Endothelial cell of umbilical vein (primary cell): ENCODE measurements at places on chromosomes 16 and 17.

DNA sequence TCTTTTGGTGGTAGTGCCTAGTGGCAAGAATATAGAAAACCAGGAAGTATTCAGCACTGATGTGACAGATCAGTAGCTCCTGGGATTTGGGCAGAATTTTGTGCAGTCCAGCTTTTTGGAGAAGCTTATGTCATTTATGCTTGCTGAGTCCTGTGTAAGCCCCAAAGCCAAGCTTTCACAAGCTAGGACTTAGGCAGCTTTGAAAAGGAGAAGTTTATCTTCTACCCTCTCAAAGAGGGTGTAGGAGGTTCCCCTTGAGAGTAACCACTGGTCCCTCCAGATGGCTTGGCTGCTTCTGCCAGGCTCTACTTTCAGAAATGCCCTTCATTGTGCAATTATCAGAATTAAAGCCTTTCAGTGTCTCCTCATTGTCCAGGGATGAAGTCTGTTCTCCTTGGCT is 78.8 kb downstream of the CES1 start:
- DNase-seq = no peak

- no peak for DNase-seq
These were observed 9.6 kb downstream of the GALK1 start for GRCh38 chr17:75755205-75755901.

GRCh38 chr17:13027246-13027645 is 9.4 kb upstream of the ELAC2 start:
- no peak for DNase-seq

DNA sequence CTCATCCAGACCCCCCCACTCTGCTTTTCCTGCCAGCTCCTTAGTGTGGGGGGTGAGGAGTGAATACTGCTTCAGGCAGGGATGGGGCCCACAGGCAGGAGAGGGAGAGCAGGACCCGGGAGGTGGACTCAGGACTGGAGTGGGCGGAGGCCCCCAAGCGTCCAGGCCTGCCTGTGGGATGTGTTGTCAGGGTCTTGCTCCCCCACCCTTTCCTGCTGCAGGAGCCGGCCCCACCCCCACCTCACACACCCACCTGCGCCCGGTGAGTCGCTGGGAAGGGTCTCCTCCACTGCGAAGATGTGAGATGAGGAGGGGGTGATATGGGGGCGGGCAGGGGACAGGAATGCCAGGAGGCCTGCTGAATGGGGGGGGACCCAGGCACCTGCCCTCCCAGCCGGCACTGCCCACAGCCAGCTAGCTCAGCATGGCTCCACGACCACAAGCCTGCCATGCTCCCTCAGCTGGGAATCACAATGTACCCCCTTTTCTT is 1.1 kb downstream of the FAM171A2 start:
- DNase-seq = peak; percentile 14

DNA sequence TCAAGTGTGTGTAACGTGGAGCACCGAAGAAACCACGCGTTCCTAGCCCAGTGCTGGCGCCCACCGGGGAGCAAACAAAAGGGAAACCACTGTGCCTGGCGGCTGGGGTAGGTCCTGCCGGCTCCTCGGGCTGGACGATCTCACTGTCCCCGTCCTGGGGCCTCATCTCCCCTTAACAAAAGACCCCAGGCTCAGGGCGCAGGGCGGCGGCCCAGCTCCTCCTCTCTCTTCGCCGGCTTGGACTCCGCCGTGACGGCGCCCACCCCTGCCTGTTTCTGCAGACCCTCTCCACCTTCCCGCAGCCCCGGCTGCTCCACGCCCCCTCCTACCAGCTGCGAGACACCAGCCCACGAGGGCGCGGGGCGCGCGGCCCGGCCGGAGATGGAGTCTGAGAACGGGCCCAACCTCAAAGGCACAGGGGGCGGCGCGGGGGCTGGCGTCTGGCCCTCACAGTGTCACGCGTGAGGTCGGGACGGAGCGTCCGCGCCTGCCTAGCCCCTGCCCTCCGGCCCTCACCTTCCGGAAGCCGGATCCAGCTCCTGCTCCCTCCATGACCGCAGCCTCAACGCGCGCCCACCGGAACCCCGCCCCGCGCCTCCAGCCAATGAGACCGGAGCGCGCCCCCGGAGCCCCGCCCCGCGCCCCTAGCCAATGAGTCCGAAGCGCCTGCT is at the start of gene CENPX:
Gene CENPX, minus strand, starts transcription at position 569 of the 671 bp plus-strand sequence. Its CDS starts 17 bp downstream, at position 552.
- DNase-seq = no peak

GRCh38 chr17:39222151-39222550 is 3.6 kb downstream of the STAC2 start:
- DNase-seq = no peak

GRCh38 chr16:73063854-73064211 is 15.9 kb upstream of the ZFHX3 start:
- no peak for DNase-seq

DNA sequence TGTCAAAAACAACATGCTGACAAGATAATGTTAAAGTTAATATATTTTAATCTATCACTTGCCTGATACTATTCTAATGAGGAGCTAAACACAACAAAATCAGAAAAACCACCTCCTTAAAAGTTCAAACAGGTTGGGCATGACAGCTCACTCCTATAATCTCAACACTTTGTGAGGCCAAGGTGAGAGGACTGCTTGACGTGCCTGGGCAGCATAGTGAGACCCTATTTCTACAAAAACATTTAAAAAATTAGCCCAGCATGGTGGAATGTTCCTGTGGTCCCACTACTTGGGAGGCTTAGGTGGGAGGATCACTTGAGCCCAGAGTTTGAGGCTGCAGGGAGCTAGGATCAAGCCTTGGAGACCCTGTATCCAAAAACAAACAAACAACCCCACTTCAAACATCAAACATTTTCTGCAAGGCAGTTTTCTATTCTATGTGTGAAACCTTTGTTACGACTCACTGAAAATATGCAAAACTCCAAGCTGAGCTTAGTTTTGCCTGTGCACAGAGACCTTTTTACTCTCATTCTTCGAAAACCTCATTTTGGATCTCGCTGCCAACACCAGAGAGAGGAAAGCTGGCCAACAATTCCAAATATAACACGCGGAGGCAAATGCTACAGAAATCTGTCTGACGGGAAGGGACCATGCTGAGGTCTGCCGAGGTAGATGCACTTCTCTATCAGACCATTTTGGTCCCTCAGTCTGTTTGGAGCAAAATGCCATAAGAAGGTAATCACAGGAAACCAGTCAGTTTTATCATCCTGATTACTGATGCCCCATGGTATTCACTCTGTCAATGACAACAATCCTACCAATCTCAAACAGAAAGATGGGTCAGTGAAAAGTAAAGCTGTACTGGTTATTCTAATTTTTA is 6.2 kb downstream of the PHF12 start:
- DNase-seq = no peak

- peak; percentile 64 for DNase-seq
These were observed 15.3 kb upstream of the TXNDC11 start for GRCh38 chr16:11757671-11758545.

GRCh38 chr16:31458073-31458843 is 1.0 kb upstream of the ARMC5 start:
- peak; percentile 57 for DNase-seq

DNA sequence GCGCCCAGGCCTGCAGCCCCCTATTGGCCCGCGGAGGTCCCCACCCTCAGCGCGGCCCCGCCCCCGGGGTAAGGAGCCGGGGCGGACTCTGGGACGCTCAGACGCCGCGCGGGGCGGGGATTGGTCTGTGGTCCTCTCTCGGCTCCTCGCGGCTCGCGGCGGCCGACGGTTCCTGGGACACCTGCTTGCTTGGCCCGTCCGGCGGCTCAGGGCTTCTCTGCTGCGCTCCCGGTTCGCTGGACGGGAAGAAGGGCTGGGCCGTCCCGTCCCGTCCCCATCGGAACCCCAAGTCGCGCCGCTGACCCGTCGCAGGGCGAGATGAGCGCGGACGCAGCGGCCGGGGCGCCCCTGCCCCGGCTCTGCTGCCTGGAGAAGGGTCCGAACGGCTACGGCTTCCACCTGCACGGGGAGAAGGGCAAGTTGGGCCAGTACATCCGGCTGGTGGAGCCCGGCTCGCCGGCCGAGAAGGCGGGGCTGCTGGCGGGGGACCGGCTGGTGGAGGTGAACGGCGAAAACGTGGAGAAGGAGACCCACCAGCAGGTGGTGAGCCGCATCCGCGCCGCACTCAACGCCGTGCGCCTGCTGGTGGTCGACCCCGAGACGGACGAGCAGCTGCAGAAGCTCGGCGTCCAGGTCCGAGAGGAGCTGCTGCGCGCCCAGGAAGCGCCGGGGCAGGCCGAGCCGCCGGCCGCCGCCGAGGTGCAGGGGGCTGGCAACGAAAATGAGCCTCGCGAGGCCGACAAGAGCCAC is at the start of gene NHERF1:
Gene NHERF1, plus strand, starts transcription at position 100 of the 750 bp plus-strand sequence. Its CDS starts 219 bp downstream, at position 319.
- no peak for DNase-seq

DNA sequence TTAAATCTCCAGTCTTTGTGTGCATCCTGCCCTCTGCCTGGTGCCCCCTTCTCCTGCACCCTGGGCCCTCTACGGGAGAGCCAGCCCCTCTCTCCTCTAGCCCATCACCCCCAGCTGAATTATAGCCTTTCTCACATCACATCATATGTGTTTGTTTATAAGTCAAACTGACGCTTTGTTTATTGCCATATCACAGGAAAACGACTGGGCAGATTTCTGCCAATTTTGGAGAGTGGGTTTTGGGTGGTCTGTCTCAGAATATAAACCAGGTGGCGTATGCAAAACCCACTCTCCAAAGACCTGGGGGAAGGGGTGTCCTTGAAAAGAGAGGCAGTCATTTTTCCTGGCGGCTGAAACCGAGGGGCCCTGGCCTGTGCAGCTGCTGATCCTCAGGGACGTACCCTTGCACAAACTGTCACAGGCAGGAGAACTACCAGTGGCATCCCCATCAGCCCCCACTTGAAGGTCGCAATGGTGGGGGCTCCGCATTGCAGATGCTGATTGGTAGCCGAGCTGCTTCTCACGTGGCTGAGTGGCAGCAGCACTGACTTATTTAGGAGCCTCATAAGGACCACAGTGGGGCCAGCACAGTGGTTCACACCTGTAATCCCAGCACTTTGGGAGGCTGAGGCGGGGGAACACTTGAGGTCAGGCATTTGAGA is 34.8 kb upstream of the CDC42EP4 start:
- no peak for DNase-seq

DNA sequence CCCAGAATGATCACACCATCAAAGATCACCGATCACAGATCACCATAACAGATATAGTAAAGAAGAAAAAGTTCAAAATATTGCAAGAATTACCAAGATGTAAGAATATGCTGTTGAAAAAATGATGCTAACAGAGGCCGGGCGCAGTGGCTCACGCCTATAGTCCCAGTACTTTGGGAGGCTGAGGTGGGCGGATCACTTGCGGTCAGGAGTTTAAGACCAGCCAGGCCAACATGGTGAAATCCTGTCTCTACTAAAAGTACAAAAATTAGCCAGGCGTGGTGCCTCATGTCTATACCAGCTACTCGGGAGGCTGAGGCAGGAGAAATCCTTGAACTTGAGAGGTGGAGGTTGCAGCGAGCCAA is 53.2 kb downstream of the CPPED1 start:
- DNase-seq = no peak

- DNase-seq = no peak
These were observed 32.2 kb downstream of the MARCHF10 start for GRCh38 chr17:62775876-62776275.
